ENCODE measurements at places on chromosomes 4 and X. TPM values are rescaled to one million over a fixed set of nuclear protein-coding genes. Genes with fewer than 3 reads are reported as not detected.
A peak's percentile ranks its signal among the peaks of the same experiment; 100 is the strongest.

Gene COMMD8
- total RNA-seq, result 12.9 TPM

GRCh38 chr4:176340871-176341685, 21.3 kb downstream of the SPCS3 start:
- DNase-seq, result peak; percentile 57

GRCh38 chr4:1331591-1332353, 15.2 kb upstream of the UVSSA start:
- peak; percentile 63 for DNase-seq

DNA sequence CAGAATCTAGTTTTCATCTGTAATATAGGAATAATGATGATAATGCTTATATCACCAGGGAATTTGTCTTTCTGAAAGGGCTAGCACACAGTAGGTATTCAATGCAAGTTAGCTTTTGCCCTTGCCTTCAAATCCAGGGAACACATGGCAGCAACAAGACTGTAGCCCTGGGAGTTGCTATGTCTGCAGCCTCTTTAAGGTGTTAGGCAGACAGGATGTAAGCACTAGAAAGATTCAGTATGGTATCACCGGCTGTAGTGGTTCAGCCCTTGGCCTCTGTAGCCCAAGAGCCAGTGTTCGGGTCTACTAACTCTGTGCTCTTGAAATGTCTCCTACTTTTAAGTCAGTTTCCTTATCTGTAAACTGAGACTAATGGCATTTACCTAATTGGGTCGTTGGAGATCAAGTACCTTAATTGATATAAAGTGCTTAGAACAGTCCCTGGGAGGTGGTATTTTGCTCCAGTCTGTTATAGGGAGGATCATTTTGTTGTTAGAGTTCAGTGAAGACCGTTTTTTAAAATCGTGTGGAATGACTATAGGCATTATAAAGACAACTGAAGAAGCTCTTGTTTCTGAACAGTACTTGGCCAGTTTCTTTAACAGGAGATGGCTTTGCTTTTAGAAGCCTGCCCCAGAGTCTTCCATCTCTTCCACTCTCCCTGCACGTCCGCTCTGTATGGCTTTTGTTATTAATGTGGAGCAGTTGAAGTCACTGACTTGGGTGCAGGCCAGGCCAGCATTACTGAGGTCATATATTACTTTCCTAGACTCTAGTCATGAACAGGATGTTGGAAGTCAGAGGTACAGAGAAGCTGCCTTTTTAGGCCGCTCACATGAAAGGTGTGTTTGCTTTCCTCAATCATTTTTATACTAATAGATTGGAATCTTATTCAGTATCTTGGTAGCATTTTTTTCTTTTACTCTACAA, 44.8 kb downstream of the GAB1 start:
- no peak for DNase-seq

DNA sequence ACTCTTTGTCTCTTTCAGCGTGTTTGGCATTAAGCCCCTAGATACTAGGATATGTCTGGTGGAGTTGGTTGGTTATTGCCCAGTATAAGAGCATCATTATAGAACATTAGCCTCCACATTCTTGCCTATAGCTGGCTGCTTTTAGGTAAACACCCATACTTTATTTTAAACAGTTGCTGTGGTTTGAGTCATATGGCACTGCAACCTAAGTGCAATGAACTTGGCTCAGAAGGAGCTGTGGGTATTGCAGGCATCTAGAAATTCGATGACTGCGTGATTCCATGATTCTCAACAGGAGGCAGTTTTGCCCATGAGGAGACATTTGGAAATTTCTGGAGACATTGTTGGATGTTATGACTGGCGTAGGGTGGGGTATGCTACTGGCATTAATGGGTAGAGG, 49.5 kb downstream of the DCLK2 start:
- DNase-seq, result no peak

Gene BTC
- total RNA-seq, result 1.5 TPM

DNA sequence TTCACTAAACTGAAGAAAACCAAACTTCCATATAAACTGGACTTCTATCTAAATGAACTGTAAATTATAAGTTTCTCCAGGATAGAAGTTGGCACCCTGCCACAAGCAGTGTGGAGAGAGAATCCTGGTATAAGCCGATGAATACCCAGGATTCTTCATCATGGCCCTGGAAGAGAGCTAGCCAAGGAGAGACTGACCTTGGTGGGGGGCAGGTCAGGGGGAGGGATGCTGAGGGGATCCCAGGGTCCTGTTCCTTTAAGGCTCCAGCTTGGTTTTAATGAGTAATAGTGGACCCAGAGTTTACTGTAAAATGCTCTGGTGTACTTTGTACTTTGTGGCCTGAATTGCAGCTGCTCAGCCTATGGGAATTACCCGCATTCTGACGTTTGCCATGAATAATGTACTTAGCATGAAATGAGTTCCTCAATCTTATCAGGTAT, 16.9 kb downstream of the RASSF6 start:
- no peak for DNase-seq

Gene PRICKLE3
- total RNA-seq, result 1.2 TPM

DNA sequence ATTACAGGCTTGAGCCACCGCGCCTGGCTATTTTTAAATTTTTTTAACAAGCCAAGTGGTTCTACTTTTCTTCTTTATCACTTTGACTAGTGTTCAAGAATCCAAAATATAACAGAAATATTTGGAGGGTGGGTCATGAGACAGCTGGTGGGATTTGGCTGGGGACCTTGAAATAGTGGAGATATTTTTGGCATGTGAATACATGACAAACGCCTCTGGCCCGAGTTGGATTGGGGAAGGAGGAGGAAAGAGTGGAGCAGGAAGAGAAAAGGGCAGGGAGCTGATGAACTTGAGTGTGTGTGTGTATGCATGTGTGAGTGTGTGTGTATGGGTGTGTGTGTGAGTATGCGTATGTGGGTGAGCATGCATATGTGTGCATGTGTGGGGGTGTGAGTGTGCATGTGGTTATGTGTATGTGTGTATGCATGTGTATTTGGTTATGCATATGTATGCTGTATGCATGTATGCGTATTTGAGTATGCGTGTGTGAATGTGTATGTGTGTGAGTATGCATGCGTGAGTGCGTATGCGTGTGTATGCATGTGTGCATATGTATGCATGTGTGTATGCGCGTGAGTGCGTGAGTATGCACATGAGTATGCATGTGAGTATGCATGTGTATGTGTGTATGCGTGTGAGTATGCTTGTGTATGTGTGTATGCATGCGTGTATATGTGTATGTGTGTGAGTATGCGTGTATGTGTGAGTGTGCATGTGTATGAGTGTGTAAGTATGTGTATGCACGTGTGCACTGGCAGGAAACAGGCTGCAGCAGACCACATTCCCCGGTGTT, 49.6 kb downstream of the JADE1 start:
- DNase-seq, result no peak

DNA sequence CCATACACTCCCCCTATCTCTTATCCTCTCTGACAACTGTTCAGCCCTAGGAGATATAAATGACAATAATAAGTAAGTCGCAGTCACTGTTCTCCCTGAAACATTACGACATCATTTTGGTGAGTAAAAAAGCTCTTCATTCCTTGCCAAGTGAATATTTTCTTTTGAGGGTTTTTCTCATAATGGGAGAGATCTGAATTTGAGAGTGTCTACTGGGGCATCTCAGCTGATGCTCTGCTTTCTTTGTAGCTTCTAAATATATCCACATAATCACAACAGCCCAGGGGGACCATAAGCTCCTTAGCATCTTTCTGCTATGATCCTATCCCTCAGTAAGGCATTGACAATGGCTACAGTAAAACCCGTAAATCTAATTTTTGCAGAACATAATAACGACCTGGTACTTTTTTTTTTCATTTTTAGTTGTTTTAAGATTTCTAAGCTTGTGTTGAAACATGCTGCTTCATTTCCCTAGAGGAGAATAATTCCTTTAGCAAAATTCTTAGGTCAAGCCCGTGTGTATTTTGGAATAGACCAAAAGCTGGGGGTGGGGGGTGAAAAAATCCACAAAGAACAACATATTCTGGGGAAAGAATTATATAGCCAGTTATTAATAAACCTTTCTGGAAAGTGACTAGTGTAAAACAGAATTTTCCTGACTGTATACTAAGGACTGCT, 78.1 kb upstream of the GPM6B start:
- DNase-seq, result no peak

Gene ARR3
- not detected for total RNA-seq

Data from cerebellum (tissue), 4 donors.